Stomach (tissue), 19 donors: ENCODE measurements at places on chromosomes 2 and 18. TPM values are rescaled to one million over a fixed set of nuclear protein-coding genes. Genes with fewer than 3 reads are reported as not detected.

DNA sequence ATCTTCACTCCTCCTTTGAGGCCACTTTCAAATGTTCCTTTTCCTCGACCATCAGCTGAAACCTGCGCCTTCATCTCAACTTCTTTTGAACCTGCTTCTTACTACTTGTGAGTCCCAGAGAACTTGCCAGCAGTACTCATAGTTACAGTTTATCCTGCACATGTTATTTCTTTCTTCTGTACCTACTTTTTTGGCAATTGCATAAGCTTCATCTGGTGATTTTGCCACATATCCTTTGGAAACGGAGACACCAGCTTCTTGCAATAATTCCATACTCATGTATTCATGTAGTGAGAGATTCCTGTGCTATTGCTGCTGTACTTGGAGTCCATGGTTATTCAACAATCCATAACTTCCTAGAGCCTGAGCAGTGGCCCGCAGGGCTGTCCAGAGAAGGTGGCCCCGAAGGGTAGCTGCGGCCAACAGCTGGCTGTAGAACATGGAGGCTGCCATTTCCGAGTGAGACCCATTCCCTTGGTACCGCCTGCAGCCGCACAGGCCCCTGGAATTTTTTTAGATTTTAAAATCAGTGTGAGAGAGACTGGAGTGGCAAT, 39.4 kb downstream of the EFR3B start:
- H3K27ac ChIP-seq, result no peak overlapping the region
- peaks cover 11% of the 10 kb centered on the region for H3K4me1 ChIP-seq
- no peaks in the 10 kb centered on the region for H3K27me3 ChIP-seq
- no peak for DNase-seq
- no peak overlapping the region for H3K4me3 ChIP-seq

STARD6 gene
- not detected for total RNA-seq

- H3K27ac ChIP-seq, result no peak overlapping the region
- no peaks in the 10 kb centered on the region for H3K36me3 ChIP-seq
- H3K27me3 ChIP-seq, result no peaks in the 10 kb centered on the region
- no peak overlapping the region for H3K4me3 ChIP-seq
- no peak for DNase-seq
Observed at GRCh38 chr18:45213040-45213333, 402.3 kb upstream of the SLC14A2 start.

- no peak overlapping the region for H3K27ac ChIP-seq
- DNase-seq, result no peak
- H3K4me1 ChIP-seq, result no peaks in the 10 kb centered on the region
- H3K27me3 ChIP-seq, result no peaks in the 10 kb centered on the region
Observed at GRCh38 chr18:74789078-74789477, 191.4 kb downstream of the ZNF407 start.

GRCh38 chr2:60152226-60152833, 401.1 kb downstream of the BCL11A start:
- H3K4me1 ChIP-seq, result no peaks in the 10 kb centered on the region
- no peaks in the 10 kb centered on the region for H3K36me3 ChIP-seq
- no peak for DNase-seq
- H3K27ac ChIP-seq, result no peak overlapping the region
- no peaks in the 10 kb centered on the region for H3K27me3 ChIP-seq

CXCR1 gene
- total RNA-seq, result 0.37 TPM

- H3K4me1 ChIP-seq, result peaks cover under 1% of the 10 kb centered on the region
- H3K36me3 ChIP-seq, result peaks cover 31% of the 10 kb centered on the region
- no peak for DNase-seq
- H3K27ac ChIP-seq, result no peak overlapping the region
Observed at GRCh38 chr2:237096911-237097310, 11.2 kb downstream of the COPS8 start.

ZCCHC2 gene
- 16.5 TPM for total RNA-seq

DNA sequence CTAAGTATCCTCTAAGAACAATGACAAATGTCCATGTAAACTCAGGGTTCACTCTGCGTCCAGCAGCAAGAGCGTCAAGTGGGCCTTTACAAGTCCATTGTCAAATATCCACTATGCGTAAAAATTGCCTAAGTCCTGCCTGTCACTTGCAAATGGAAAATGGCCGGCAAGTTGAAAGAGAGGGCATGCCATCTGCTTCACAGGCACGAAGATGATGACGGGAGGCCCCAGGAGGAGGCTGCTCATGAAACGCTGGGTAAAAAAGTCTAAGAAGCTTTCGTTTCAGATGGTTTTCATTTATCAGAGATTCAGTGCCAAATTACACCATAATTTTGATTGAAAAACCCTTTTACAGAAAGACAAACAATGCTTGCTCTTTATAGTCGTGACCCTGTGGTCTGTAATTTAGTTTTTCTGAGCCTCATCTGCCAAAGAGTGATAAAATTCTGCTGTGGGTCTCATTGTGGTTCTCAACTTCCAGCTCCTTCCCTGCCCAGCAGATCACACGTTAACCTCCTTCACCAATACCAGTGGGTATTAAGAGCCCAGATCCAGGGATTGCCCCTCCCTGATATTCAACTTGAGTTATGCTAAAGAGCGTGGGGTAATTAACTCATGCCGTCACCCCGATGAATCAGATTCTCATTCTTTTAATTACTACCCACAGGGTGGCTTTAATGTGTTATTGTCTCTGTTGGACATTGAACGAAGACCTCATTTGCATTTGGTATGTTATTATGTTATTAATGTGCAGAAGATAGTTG, 160.2 kb upstream of the ALKAL2 start:
- H3K36me3 ChIP-seq, result no peaks in the 10 kb centered on the region
- H3K4me3 ChIP-seq, result no peak overlapping the region

GRCh38 chr2:28316546-28317335, 75.9 kb upstream of the FOSL2 start:
- no peak for DNase-seq
- H3K4me3 ChIP-seq, result no peak overlapping the region
- H3K27me3 ChIP-seq, result no peaks in the 10 kb centered on the region
- no peaks in the 10 kb centered on the region for H3K36me3 ChIP-seq
- peaks cover 6% of the 10 kb centered on the region for H3K4me1 ChIP-seq

DIPK1C gene
- total RNA-seq, result not detected

DNA sequence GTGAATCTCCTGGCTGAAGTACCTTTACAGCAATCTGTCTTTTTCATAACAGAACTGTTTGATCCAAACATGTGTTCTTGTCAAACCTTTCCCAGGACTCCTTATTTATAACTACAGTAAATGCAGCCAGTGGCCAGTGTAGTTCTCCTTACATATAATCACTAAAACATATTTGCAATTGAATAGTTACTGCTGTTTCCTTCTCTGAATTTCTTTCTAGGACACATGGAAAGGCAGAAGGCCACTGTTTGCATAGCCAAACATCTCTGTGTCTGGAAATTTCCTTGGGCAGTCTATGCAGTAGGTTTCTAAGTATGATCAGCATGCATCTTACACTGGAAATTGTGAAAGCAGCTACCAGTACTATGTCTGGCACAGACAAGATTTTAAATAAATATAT, 57.4 kb upstream of the COL3A1 start:
- no peak for DNase-seq
- H3K4me3 ChIP-seq, result no peak overlapping the region
- no peaks in the 10 kb centered on the region for H3K4me1 ChIP-seq
- no peaks in the 10 kb centered on the region for H3K36me3 ChIP-seq
- H3K27ac ChIP-seq, result no peak overlapping the region
